ENCODE measurements at places on chromosomes 2 and 18. TPM values are rescaled to one million over a fixed set of nuclear protein-coding genes. Genes with fewer than 3 reads are reported as not detected.

DNA sequence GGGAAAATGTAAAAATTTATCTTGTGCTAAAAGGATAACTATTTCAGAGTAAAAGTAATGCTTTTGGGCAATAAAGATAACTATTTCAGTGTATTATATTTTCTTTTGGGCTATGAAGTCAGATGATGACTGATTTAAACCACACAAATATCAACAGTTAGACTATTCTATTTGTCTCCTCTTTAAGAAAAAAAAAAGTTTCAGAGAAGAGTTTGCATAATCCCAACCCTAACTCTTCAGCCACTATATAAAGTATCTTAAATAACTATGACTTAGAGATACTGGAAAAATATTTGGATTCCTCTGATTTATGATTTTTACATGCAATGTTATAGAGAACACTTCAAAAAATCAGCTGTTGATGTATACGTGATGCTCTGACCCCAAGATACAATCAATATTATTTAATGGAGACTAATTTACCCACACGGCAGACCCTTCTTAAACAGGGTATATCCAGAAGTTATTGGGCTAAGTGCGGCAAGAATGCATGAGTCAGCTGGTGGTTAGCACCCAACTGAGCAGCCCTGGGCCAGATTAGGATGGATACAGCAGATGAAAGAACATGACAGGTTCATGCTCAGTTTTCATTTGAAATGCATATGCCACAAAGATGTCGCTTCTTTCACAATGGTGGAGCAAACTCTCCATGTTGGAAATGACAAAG, 279.0 kb downstream of the AFF3 start:
- DNase-seq = no peak
- H3K27ac ChIP-seq = no peak overlapping the region
- H3K27me3 ChIP-seq = no peaks in the 10 kb centered on the region
- no peak overlapping the region for H3K4me3 ChIP-seq
- H3K4me1 ChIP-seq = peaks cover 7% of the 10 kb centered on the region

Gene ANKRD36B
- 24.0 TPM for total RNA-seq

- H3K4me3 ChIP-seq = no peak overlapping the region
- H3K36me3 ChIP-seq = no peaks in the 10 kb centered on the region
- H3K4me1 ChIP-seq = peaks cover 5% of the 10 kb centered on the region
Observed at GRCh38 chr2:219119422-219120043, 41.1 kb downstream of the NHEJ1 start.

GRCh38 chr18:77708826-77709506, 459.3 kb downstream of the GALR1 start:
- H3K27me3 ChIP-seq = no peaks in the 10 kb centered on the region
- no peaks in the 10 kb centered on the region for H3K36me3 ChIP-seq
- no peak overlapping the region for H3K27ac ChIP-seq
- no peaks in the 10 kb centered on the region for H3K4me1 ChIP-seq

Gene ID2
- total RNA-seq = 162 TPM

Gene KLHL14
- total RNA-seq = not detected

- H3K4me1 ChIP-seq = no peaks in the 10 kb centered on the region
- no peak overlapping the region for H3K27ac ChIP-seq
- no peaks in the 10 kb centered on the region for H3K27me3 ChIP-seq
Observed at GRCh38 chr18:58856881-58857280, 7.8 kb upstream of the ZNF532 start.

Gene ZBTB14
- total RNA-seq = 21.1 TPM

- DNase-seq = no peak
- H3K27me3 ChIP-seq = no peaks in the 10 kb centered on the region
- no peak overlapping the region for H3K4me3 ChIP-seq
- H3K27ac ChIP-seq = no peak overlapping the region
- H3K36me3 ChIP-seq = no peaks in the 10 kb centered on the region
Observed at GRCh38 chr2:171754254-171754939, 67.1 kb downstream of the DYNC1I2 start.

Gene GAREM2
- total RNA-seq = 3.3 TPM

- H3K4me1 ChIP-seq = no peaks in the 10 kb centered on the region
- no peak overlapping the region for H3K4me3 ChIP-seq
- H3K27me3 ChIP-seq = no peaks in the 10 kb centered on the region
- H3K27ac ChIP-seq = no peak overlapping the region
- no peak for DNase-seq
Observed at GRCh38 chr18:26502823-26503222, 45.5 kb downstream of the KCTD1 start.
